ENCODE measurements at places on chromosomes 6 and 20. TPM values are rescaled to one million over a fixed set of nuclear protein-coding genes. Genes with fewer than 3 reads are reported as not detected.

The MUC21 gene
- total RNA-seq = not detected

The OR2H1 gene
- not detected for total RNA-seq

DNA sequence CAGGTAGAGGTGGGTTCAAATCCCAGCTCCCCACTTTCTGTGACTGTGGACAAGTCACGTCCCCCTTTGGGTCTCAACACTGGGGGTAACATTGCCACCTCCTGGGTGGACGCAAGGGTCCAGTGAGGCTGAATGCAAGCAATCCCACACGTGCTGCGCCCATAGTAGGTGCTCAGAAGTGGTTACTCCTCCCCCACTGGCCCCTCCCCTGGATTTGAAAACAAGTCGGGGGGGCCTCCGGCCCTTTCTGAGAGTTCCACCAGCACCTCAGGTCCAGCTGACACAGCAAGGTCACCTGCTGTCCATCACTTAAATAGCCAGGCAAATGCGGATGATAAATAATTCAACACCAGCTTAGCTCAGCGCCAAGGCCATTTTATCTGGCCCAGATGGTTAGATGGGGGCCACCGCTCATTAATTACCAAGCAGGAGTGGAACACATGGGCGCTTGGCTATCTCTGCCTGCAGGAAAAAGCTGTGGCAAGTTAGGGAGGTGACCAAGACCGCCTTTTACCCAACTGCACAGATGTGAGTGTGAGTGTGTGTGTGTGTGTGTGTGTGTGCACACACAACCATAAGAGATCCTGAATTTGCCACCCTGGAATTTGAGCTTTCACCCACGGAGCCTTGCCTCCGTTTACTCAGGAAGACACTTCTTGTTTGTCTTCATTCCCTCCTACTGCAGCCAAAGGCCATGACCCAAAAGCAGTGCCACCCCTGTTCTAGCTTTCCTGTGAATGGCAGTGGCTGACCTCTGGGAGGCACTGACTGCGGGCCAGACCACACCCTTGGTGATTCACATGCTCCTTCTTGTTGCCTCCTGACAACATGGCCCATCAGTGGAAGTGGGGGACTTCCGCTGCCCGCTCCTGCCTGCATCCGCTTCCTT is 34.7 kb upstream of the KCNB1 start:
- DNase-seq = no peak
- peaks cover 46% of the 10 kb centered on the region for H3K27me3 ChIP-seq
- H3K4me1 ChIP-seq = 0 out of 2 replicates have a peak, but pooled peaks cover 4% of the 10 kb centered on the region

DNA sequence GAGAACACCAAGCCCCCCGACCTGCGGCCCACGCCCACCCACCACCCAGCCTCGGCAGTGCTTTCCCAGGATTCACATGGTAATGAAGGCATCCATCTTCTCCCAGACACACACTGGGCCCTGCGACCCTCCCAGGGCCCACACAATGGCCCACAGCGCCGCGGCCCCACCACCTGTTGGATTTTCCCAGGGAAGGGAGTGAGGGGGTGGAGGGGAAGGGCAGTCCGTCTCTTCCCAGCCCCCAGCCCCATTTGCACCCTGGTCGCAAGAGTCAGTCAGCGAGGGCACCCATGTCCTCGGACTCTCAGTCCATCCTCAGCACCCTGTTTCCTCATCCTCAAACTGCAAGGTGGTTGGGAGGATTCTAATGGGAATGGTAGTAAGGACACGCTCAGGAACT is 23.7 kb upstream of the ID1 start:
- no peak overlapping the region for H3K27ac ChIP-seq
- H3K4me1 ChIP-seq = no peaks in the 10 kb centered on the region
- DNase-seq = no peak
- H3K36me3 ChIP-seq = no peaks in the 10 kb centered on the region
- no peak overlapping the region for H3K4me3 ChIP-seq

DNA sequence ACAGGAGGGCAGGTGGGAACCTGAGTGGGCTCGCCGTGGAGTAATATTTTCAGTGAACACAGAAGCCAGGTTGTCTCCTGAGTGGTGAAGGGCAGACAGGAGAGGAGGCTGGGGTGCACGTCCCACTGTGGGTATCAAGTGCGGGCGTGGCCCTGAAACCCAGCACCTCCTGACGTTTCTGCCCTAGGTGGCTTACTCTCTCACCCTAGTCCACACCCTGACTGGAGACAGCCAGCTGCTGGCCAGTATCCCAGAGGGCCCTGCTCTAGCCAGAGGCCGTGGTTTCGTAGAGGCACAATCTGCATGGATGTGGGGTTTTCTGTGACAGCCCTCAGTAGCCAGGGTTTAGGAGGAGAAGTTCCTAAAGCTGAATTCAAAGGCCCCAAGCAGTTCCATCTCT is 86.7 kb downstream of the TRERF1 start:
- no peak for DNase-seq
- no peak overlapping the region for H3K4me3 ChIP-seq
- H3K27ac ChIP-seq = no peak overlapping the region
- peaks cover 8% of the 10 kb centered on the region for H3K4me1 ChIP-seq

Data from PC-3 (cell line).